Lower lobe of right lung (tissue), 2 donors: ENCODE measurements at places on chromosomes 12 and 14. TPM values are rescaled to one million over a fixed set of nuclear protein-coding genes. Genes with fewer than 3 reads are reported as not detected.

CIROP gene
- total RNA-seq, result not detected

MYO1H gene
- 0.30 TPM for total RNA-seq

CFAP54 gene
- 7.9 TPM for total RNA-seq

ITGB7 gene
- 9.7 TPM for total RNA-seq

SBNO1 gene
- total RNA-seq, result 28.2 TPM

CPNE8 gene
- total RNA-seq, result 33.0 TPM

MFAP5 gene
- total RNA-seq, result 50.2 TPM

HSPA2 gene
- 11.4 TPM for total RNA-seq
